Stimulated activated CD4-positive, alpha-beta T cell treated with anti-CD3 and anti-CD28 coated beads, Interleukin-2, amount 100 ng/mL, for 24 hours (primary cell): ENCODE measurements at places on chromosomes 12 and 14.

DNA sequence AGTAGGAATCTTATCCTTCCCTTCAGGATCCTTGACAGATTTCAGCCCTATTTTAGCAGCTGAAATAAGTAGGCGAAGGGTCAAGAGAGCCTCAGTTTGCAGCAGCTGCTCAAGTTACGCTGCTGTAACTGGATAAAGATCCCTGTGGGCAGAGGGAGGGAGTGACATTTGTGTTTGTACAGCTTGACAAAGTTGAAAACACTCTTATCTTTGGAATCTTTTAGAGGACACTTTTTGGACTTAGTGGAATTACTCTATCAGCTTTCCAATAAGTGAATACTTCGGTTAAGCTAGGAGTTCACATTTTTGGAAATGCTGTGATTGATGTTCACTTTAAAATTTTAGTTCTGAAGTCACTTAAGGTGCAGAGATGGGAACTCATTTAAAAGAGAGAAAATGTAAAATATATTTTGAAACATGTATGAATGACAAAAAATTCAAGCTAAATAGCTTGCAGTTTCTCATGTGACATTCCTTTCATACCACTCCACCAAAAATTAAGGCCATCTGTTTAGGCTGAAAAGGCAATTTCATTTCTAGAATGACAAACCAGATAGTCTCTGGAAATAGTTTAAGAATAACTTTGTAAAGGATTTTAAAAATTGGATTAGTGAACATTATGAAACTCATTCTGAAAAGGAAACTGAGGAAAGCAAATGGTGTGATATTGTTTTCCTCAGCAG lies 55.2 kb downstream of the SLC38A4 start:
- no peak for DNase-seq

- no peak for DNase-seq
Measured at GRCh38 chr12:122126713-122127597, 47.1 kb downstream of the IL31 start.

DNA sequence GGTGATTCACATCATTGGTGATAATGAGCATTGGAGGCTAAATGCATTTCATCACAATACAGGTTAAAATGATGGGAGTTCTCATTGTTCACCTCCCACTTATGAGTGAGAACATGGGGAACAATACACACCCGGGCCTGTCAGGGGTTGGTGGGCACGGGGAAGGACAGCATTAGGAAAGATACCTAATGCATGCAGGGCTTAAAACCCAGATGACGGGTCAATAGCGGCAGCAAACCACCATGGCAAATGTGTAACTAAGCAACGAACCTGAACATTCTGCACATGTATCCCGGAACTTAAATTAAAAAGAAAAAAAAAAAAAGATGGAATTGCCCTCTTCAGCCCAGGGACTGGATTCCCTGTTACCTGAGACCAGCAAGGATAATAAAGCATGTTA lies 2.3 kb upstream of the LUM start:
- no peak for DNase-seq

- no peak for DNase-seq
Measured at GRCh38 chr12:52655251-52655650, 3.2 kb upstream of the KRT2 start.

GRCh38 chr12:89935850-89936249 lies 227.2 kb upstream of the ATP2B1 start:
- DNase-seq, result no peak

DNA sequence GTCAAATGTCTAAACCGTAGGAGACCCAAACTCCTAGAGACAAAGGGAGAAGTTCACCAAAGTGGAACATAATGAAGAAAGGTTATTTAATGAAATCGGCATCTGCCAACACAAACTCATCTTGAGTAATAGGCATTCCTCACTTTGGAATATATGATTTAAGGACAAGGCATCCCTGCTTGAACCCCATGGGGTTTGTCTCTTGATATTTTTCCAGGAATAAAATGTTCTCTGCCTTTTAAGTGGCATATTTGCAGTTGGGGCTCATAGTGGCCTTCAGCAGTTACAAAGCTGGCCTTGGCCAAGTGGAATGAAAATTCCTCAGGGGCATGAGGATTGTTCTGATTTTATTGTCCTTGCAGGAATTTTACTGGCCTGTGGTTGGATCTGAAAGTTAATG lies 7.1 kb downstream of the POP5 start:
- DNase-seq, result no peak
